Stomach (tissue), 19 donors: ENCODE measurements at places on chromosomes 2 and 18.

DNA sequence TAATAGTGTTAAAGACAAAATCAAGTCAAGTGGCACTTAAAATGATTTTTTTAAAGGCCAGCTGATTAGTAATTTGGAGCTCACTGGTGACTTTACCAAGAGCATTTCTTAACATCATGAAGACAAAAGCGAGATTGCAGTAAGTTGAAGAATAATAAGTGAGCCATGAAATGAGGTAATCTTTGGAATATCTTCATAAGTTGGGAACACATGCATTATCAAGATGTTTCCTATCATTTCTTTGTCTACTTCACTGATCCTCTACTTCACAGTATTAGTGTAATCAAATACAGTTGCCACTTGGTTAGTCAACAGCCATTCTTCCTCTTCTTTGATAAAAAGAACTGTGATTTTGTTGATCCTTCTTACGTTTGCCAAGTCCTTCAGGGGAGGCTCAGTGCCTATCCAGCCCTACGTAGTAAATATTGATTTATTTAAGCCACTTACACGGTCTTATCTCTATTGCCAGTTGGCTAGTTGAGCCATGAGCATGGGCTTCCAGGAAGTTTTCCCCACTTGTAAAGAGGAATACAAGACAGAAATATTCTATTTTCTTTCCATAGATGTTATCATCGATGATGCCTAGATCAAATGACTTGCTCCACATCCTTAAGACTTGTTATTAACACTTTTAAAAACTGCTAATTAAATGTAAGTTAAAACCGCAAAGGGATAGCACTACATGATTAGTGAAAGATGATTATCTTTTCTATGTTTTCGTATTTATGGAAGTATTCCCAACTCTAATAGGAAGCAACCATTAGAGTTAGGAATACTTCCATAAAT, 46.1 kb downstream of the YES1 start:
- no peak for DNase-seq

- DNase-seq, result no peak
Measured at GRCh38 chr2:204359076-204359475, 186.2 kb upstream of the PARD3B start.

DNA sequence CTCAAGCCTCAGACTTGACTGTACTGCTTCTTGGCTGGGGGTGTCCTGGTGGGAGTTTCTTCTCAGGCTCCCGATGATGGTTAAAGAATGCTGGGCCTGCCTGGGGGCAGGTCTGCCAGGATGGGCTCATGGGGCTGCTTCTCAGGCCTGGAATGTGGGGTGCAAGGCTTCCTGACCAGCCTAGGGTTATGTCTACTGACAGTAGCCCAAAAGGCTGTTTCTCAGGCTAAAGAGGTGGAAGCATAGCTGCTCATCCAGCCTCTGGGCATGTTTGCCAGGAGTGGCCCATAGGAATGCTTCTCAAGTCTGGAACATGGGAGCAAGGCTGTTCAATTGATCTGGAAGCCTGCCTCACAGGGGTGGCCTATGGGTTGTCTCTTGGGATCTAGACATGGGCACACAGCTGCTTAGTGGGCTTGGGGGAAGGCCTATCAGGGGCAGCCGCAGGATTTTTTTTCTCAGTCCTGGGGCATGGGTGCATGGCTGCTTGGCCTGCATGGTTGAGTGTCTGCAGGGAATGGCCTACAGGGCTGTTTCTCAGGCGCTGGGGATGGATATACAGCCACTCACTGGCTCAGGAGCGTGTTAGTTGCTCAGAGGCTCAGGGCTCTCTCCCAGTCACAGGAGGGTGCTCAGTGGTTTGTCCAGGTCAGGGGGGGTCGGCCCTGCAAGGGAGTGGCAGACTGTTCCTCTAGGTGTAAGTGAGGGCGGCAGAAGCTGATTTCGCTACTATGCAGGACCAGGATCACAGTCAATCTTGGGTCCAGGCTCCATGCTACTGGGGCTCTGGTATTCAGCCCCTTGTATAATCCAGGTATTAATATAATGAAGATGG, 617.3 kb upstream of the REG3G start:
- no peak for DNase-seq

DNA sequence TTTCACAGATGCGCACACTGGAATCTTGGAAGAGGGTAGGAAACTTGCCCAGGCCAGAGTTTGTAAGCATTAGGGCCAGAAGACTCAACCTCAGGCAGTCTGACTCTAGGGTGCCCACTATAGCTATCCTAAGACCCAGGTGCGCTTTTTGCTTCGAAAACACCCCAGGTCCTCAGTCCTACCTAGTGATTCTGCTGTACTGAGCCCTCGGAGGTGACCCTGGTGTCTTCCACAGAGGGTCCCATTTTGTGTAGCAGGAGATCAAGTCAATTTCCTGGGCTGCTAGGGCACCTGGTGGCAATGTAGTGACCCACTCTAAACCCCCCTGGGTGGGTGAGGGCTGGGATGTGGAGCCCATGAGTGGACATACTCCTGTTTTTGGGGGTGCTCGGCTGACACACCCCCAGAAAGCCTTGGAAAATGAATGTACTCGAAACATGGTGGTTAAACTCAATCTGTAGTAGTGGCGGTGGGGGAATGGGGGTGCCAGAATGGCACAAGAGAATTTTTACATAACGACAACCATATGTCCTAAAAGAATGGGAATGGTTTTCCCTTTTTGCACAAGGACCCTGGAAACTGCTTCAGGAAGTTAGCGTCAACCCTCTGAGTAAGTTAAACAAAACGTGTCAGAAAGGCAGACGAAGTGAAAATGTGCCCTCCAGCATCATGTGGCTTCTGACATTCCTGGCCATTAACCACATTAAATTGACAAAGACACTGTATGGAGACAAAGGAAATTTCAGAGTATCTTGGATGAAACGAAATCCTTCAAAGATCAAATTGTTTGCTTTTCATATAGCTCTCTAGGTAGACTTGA, 218.0 kb upstream of the COPS8 start:
- DNase-seq, result no peak

- DNase-seq, result no peak
Measured at GRCh38 chr18:74351354-74351753, 35.7 kb downstream of the C18orf63 start.

- DNase-seq, result no peak
Measured at GRCh38 chr2:111702804-111703196, 181.2 kb downstream of the ANAPC1 start.

GRCh38 chr2:98875746-98876145, 60.3 kb downstream of the CRACDL start:
- no peak for DNase-seq

- no peak for DNase-seq
Measured at GRCh38 chr2:179646862-179647587, 214.4 kb downstream of the ZNF385B start.

DNA sequence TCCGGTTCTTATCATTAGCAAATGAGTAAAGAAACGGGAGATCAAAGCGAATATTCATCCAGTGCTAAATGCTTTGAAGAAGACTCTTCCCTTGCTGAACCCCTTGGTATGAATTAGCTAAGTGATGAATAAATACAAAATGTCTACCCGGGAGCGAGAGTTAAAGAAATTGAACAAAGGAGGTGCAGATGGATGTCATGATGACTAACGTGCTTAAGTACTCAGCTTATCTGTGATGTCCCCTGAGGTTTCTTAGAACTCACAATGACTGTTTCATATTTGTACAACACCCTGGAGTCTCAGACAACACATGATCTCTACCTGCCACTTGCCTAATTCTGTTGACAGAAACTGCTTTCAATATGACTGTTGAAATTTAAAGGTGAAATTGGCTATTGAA, 148.5 kb downstream of the TMEM200C start:
- DNase-seq, result no peak

DNA sequence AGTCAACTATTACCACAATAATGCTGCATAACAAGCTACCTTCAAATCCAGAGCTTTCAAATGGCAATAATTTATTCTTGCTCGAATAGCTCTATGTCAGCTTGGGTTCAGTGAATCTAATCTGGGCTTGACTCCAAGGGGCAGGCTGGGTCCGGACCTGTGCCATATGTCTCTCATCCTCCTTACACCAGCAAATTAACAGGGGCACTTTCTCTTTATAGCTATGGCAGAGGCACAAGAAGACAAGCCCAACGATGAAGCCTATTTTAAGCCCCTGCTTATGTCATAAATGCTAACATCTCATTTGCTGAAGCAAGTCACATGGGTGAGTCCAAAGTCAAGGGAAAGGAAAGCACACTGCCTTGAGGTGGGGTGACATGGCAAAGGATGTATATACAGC, 13.3 kb upstream of the ZNF521 start:
- DNase-seq, result no peak

- no peak for DNase-seq
Measured at GRCh38 chr2:54420524-54421172, 35.5 kb upstream of the SPTBN1 start.

DNA sequence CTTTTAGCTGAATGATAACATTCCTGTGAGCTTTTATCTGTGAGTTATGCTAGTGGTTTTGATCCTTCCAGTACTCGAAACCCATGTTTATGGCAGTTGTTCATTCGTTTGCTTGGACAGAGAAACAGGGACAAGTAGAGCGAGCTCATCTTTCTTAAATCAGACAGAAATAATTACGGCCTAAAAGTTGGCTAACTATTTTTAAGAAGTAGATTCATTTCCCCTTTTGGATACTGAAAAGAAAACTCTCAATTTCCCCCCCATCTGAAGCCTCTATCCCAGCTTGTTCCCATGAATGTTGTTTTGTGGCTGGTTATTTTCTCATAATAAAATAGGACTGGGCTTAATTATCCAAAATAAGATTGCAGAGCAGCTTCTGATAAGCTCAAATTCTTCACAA, 67.1 kb downstream of the ANTXR1 start:
- no peak for DNase-seq
